CD8-positive, alpha-beta memory T cell (primary cell): ENCODE measurements at places on chromosomes 3 and 15. TPM values are rescaled to one million over a fixed set of nuclear protein-coding genes. Genes with fewer than 3 reads are reported as not detected.

Gene TLR9
- total RNA-seq: 0.16 TPM

Gene MYL3
- not detected for total RNA-seq

- no peaks in the 10 kb centered on the region for H3K27me3 ChIP-seq
- H3K36me3 ChIP-seq: no peaks in the 10 kb centered on the region
- peaks cover 6% of the 10 kb centered on the region for H3K4me1 ChIP-seq
- H3K27ac ChIP-seq: no peak overlapping the region
- H3K4me3 ChIP-seq: no peak overlapping the region
Observed at GRCh38 chr3:58214484-58215316, 3.9 kb upstream of the DNASE1L3 start.

DNA sequence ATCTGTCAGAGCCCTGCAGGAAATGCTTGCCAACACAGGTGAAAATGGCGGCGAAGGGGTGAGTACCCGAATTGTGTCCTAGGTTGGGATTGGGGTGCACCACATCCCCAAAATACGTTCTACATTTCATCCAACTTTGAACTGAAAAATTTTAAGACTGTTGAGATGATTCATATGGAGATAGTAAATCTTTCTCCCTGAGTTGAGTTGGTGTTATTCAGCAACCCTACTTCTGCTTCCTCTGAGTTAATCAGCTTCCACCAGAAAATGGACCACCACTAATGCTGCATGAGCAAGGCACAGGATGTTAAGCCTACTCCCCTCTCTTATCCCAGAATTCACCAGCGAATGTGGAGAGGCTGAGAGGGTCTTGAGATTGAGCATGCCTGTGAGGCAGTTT lies 192.9 kb downstream of the RYR3 start:
- no peak overlapping the region for H3K4me3 ChIP-seq
- no peaks in the 10 kb centered on the region for H3K4me1 ChIP-seq
- H3K27ac ChIP-seq: no peak overlapping the region

GRCh38 chr15:67832897-67833709 lies 6.7 kb downstream of the RNU6-1 start:
- H3K27ac ChIP-seq: no peak overlapping the region
- peaks cover 60% of the 10 kb centered on the region for H3K27me3 ChIP-seq
- H3K4me3 ChIP-seq: peak overlapping the region; percentile 25
- DNase-seq: no peak

- H3K36me3 ChIP-seq: no peaks in the 10 kb centered on the region
- H3K27ac ChIP-seq: no peak overlapping the region
- no peak overlapping the region for H3K4me3 ChIP-seq
Observed at GRCh38 chr3:161859865-161860450, 363.4 kb downstream of the OTOL1 start.

DNA sequence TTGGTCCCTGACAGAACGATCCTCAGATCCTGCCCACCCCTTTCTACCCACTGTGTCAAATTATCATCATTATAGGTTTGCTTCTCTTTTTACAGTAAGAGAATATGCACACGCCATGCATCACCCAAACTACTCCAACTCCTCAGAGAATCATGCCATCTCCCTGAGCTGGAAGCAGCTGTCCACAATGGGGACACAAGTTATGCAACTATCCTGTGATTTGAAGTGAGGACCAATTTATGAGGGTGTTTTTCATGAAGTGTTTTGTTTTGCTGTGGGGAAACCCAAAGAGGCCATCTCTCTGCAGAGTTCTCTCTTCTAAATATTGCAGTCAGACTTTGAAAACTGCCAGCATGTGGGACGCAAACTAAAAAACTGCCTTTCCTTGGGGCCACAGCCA lies 35.8 kb upstream of the TNFSF10 start:
- peaks cover 15% of the 10 kb centered on the region for H3K4me1 ChIP-seq
- no peaks in the 10 kb centered on the region for H3K27me3 ChIP-seq
- H3K4me3 ChIP-seq: no peak overlapping the region
- no peak overlapping the region for H3K27ac ChIP-seq
- no peaks in the 10 kb centered on the region for H3K36me3 ChIP-seq
- no peak for DNase-seq

Gene GHSR
- total RNA-seq: not detected

DNA sequence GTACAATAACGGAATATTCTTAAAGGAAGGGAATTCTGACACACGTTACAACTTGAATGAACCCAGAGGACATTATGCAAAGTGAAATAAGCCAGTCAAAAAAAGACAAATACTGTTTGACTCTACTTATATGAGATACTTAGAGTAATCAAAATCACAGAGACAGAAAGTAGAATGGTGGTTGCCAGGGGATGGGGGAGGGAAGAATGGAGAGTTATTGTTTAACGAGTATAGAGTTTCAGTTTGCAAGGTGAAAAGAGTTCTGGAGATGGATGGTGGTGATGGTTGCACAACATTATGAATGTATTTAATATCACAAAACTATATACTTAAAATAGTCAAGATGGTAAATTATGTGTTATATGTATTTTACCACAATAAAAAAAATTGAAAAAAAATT lies 112.9 kb upstream of the ARHGEF3 start:
- H3K27me3 ChIP-seq: no peaks in the 10 kb centered on the region
- no peaks in the 10 kb centered on the region for H3K36me3 ChIP-seq
- DNase-seq: no peak
- H3K4me3 ChIP-seq: peak overlapping the region; percentile 94
- H3K4me1 ChIP-seq: peaks cover 66% of the 10 kb centered on the region

GRCh38 chr3:16174389-16174788 lies at the start of gene GALNT15:
Gene GALNT15 (plus strand): TSS chr3:16174680. CDS start chr3:16175152, 472 bp downstream.
- H3K27me3 ChIP-seq: no peaks in the 10 kb centered on the region
- no peak within 1 kb of the TSS for H3K4me3 ChIP-seq
- no peaks in the 10 kb centered on the region for H3K4me1 ChIP-seq
- H3K27ac ChIP-seq: no peak within 1 kb of the TSS

DNA sequence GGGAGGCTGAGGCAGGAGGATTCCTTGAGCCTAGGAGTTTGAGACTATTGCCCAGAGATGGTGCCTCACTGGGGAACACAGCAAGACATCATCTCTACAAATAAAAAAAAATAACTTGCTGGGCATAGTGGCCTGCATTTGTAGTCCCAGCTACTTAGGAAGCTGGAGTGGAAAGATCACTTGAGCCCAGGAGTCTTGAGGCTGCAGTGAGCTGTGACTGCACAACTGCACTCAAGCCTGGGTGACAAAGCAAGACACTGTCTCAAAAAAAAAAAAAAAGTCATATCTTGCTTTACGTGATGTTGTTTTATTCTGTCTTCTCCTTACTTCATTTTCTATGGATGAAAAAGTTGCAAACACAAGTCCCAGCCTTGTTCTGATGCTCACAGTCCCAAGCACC lies 14.1 kb downstream of the GATM start:
- no peaks in the 10 kb centered on the region for H3K27me3 ChIP-seq
- no peaks in the 10 kb centered on the region for H3K36me3 ChIP-seq
- H3K4me1 ChIP-seq: no peaks in the 10 kb centered on the region
- no peak overlapping the region for H3K27ac ChIP-seq

GRCh38 chr15:22958487-22959280 lies 21.5 kb downstream of the CYFIP1 start:
- no peak overlapping the region for H3K4me3 ChIP-seq
- no peaks in the 10 kb centered on the region for H3K4me1 ChIP-seq
- H3K36me3 ChIP-seq: no peaks in the 10 kb centered on the region
- DNase-seq: no peak

Gene KNG1
- not detected for total RNA-seq

- no peak overlapping the region for H3K4me3 ChIP-seq
- peaks cover 17% of the 10 kb centered on the region for H3K36me3 ChIP-seq
- H3K27ac ChIP-seq: no peak overlapping the region
Observed at GRCh38 chr15:28128031-28128430, 28.9 kb upstream of the OCA2 start.

Gene POTEB3
- total RNA-seq: not detected

GRCh38 chr3:176328198-176328597 lies 869.1 kb downstream of the TBL1XR1 start:
- no peaks in the 10 kb centered on the region for H3K27me3 ChIP-seq
- no peaks in the 10 kb centered on the region for H3K36me3 ChIP-seq
- no peak for DNase-seq
- no peak overlapping the region for H3K4me3 ChIP-seq

GRCh38 chr15:101499863-101500713 lies 10.6 kb upstream of the PCSK6 start:
- H3K4me3 ChIP-seq: no peak overlapping the region
- DNase-seq: no peak
- H3K27ac ChIP-seq: no peak overlapping the region
- H3K27me3 ChIP-seq: no peaks in the 10 kb centered on the region
- H3K4me1 ChIP-seq: no peaks in the 10 kb centered on the region

GRCh38 chr3:72319194-72320094 lies 528.8 kb downstream of the SHQ1 start:
- H3K4me1 ChIP-seq: no peaks in the 10 kb centered on the region
- no peak for DNase-seq
- no peaks in the 10 kb centered on the region for H3K27me3 ChIP-seq
- no peaks in the 10 kb centered on the region for H3K36me3 ChIP-seq
- H3K4me3 ChIP-seq: no peak overlapping the region

Gene HCLS1
- total RNA-seq: 184 TPM

GRCh38 chr3:184812662-184813042 lies 686 bp downstream of the VPS8 start:
- DNase-seq: peak; percentile 55
- H3K4me1 ChIP-seq: peaks cover 40% of the 10 kb centered on the region
- H3K27me3 ChIP-seq: no peaks in the 10 kb centered on the region
- H3K27ac ChIP-seq: peak overlapping the region; percentile 77
- H3K4me3 ChIP-seq: peak overlapping the region; percentile 96

Gene RASGRF1
- not detected for total RNA-seq

Gene SLC41A3
- 25.8 TPM for total RNA-seq

GRCh38 chr15:22871481-22872086 lies 33.1 kb downstream of the NIPA2 start:
- no peak overlapping the region for H3K4me3 ChIP-seq
- DNase-seq: no peak
- H3K27me3 ChIP-seq: no peaks in the 10 kb centered on the region
- no peaks in the 10 kb centered on the region for H3K4me1 ChIP-seq

- no peak overlapping the region for H3K27ac ChIP-seq
- no peaks in the 10 kb centered on the region for H3K27me3 ChIP-seq
- H3K36me3 ChIP-seq: no peaks in the 10 kb centered on the region
- H3K4me1 ChIP-seq: no peaks in the 10 kb centered on the region
- DNase-seq: no peak
- no peak overlapping the region for H3K4me3 ChIP-seq
Observed at GRCh38 chr3:136835813-136836510, 17.0 kb downstream of the SLC35G2 start.

DNA sequence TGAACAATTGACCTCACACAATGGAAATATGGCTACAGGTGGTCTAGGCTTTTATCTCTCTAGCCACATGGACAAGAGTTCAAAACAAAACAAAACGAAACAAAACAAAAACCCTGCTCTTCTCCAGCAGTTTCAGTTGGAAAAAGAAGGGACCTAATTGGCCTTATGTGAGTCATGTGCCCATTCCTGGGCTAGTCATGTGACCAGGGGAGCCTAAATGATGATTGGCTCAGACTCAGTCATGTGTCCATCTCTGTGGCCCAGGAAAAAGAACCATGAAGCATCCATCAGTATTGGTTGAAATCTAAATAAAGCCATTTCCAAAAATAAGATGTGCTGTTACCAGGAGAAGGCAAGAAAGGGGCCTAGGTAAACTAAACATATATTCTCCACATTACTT lies 96.8 kb downstream of the ANXA2 start:
- no peaks in the 10 kb centered on the region for H3K36me3 ChIP-seq
- no peak for DNase-seq
- no peaks in the 10 kb centered on the region for H3K27me3 ChIP-seq
- H3K4me3 ChIP-seq: no peak overlapping the region

DNA sequence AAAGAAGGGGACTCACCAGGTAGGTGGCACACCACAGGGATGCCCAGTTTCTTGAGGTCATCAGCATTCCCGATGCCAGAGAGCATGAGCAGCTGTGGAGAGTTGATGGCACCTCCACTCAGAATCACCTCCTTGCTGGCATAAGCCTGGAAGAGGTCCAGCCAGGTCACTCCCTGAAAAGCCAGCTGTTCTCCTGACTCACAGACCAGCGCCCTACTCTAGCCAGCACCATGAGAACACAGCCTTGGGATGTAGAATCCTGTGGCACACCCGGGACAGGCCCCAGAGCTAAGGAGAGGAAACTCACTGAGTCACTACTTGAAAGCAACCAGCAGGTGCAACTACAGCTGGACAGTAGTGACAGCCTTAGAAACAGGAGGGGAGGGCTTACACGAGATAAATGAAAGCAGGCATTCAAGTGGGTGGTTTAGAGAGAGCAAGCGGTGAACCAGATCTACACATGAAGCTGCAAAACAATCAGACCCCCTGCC lies 24.5 kb downstream of the CHDH start:
- no peak for DNase-seq
- no peaks in the 10 kb centered on the region for H3K27me3 ChIP-seq
- no peak overlapping the region for H3K27ac ChIP-seq
- H3K4me3 ChIP-seq: no peak overlapping the region
- no peaks in the 10 kb centered on the region for H3K36me3 ChIP-seq

Gene SMCO1
- total RNA-seq: not detected

Gene FYTTD1
- total RNA-seq: 54.8 TPM

GRCh38 chr15:65789759-65790425 lies 2.2 kb downstream of the DENND4A start:
- no peak overlapping the region for H3K4me3 ChIP-seq
- H3K4me1 ChIP-seq: peaks cover 40% of the 10 kb centered on the region
- no peaks in the 10 kb centered on the region for H3K36me3 ChIP-seq
- no peak for DNase-seq
- no peaks in the 10 kb centered on the region for H3K27me3 ChIP-seq

- H3K27ac ChIP-seq: no peak overlapping the region
- DNase-seq: no peak
- no peaks in the 10 kb centered on the region for H3K36me3 ChIP-seq
- no peaks in the 10 kb centered on the region for H3K4me1 ChIP-seq
Observed at GRCh38 chr3:73447111-73447510, 177.6 kb downstream of the PDZRN3 start.

DNA sequence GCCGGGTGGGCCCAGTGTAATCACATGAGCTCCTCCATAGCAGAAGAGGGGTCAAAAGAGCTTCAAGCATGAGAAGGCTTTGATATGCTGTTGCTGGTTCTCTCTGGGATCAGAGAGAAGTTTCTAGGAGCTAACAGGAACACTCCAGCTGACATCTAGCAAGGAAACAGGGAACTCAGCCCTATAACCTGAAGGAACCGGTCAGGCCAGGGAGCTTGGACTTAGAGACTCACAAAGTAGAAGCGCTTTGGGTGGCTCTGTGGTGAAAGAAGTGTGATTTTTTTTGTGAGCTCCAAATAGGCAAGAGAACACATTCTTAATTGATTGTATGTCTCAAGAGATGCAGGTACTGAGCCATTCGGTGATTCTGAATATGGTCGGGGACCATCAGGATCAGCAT lies 26.2 kb upstream of the EPHB1 start:
- H3K4me3 ChIP-seq: no peak overlapping the region
- no peak for DNase-seq
- no peaks in the 10 kb centered on the region for H3K36me3 ChIP-seq
- H3K4me1 ChIP-seq: no peaks in the 10 kb centered on the region

Gene TRIM42
- not detected for total RNA-seq

- no peak for DNase-seq
- peak overlapping the region; percentile 75 for H3K27ac ChIP-seq
- peak overlapping the region; percentile 57 for H3K4me3 ChIP-seq
- peaks cover 12% of the 10 kb centered on the region for H3K4me1 ChIP-seq
Observed at GRCh38 chr3:46407970-46408369, 911 bp downstream of the CCRL2 start.

- H3K4me3 ChIP-seq: no peak overlapping the region
- no peak for DNase-seq
- H3K36me3 ChIP-seq: no peaks in the 10 kb centered on the region
Observed at GRCh38 chr15:26628879-26629529, 143.9 kb downstream of the GABRB3 start.

Gene PLSCR4
- not detected for total RNA-seq

GRCh38 chr15:60795889-60796288 lies 316.9 kb upstream of the ICE2 start:
- H3K27ac ChIP-seq: no peak overlapping the region
- DNase-seq: no peak
- no peaks in the 10 kb centered on the region for H3K27me3 ChIP-seq
- H3K36me3 ChIP-seq: no peaks in the 10 kb centered on the region
